ENCODE measurements at places on chromosomes 11 and 22. TPM values are rescaled to one million over a fixed set of nuclear protein-coding genes. Genes with fewer than 3 reads are reported as not detected.

SLC7A4 gene
- 2.4 TPM for total RNA-seq

PKP3 gene
- 382 TPM for total RNA-seq

CLDN25 gene
- not detected for total RNA-seq

OR51E2 gene
- total RNA-seq: under 0.01 TPM

ARHGAP20 gene
- total RNA-seq: under 0.01 TPM

ARFIP2 gene
- 47.3 TPM for total RNA-seq

RIC3 gene
- 0.96 TPM for total RNA-seq

MRGPRX4 gene
- total RNA-seq: not detected

DGCR6L gene
- 46.0 TPM for total RNA-seq

GLB1L2 gene
- 4.3 TPM for total RNA-seq

UPK3A gene
- not detected for total RNA-seq

OR10A2 gene
- total RNA-seq: under 0.01 TPM

NAV2 gene
- 5.5 TPM for total RNA-seq

DDTL gene
- 0.43 TPM for total RNA-seq

OR51I1 gene
- total RNA-seq: 0.24 TPM

MRGPRE gene
- total RNA-seq: 0.72 TPM

MRPL48 gene
- total RNA-seq: 43.1 TPM

PKNOX2 gene
- total RNA-seq: not detected

OR6T1 gene
- not detected for total RNA-seq

ADAMTS15 gene
- 0.21 TPM for total RNA-seq

CDON gene
- 2.9 TPM for total RNA-seq

CHADL gene
- total RNA-seq: 1.4 TPM

CARD18 gene
- total RNA-seq: not detected

MMP13 gene
- total RNA-seq: not detected

LDHAL6A gene
- total RNA-seq: not detected

SPI1 gene
- total RNA-seq: not detected

MPEG1 gene
- total RNA-seq: not detected

SLN gene
- 1.4 TPM for total RNA-seq

Data from tracheal epithelial cell (primary cell).